ENCODE measurements at places on chromosomes 2 and 18.

DNA sequence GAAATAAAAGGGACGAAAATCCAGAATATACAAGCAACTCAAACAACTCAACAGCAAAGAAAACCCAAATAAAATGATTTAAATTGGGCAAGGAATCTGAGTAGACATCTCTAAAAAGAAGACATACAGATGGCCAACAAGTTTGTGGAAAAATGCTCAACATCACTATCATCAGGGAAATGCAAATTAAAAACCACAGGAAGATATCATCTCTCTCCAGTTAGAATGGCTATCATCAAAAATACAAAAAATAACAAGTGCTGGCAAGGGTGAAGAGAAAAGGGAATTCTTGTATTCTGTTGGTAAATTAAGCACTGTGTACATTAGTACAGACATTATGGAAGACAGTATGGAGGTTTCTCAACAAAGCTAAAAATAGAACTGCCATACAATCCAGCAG, 80.0 kb downstream of the RAB31 start:
- DNase-seq: no peak

GRCh38 chr18:76859474-76860339, 37.4 kb downstream of the ZNF236 start:
- DNase-seq: no peak

- DNase-seq: no peak
These were observed 181.9 kb downstream of the PTPRM start for GRCh38 chr18:7749008-7749405.

GRCh38 chr2:88127888-88128653, at the start of gene FABP1:
FABP1 (minus strand) TSS chr2:88128062; CDS start chr2:88128017, 45 bp downstream.
- no peak for DNase-seq
